ENCODE measurements at places on chromosomes 5 and 9.
A peak's percentile ranks its signal among the peaks of the same experiment; 100 is the strongest.

GRCh38 chr5:132228241-132229035 is 785 bp upstream of the P4HA2 start:
- no peak for DNase-seq

- no peak for DNase-seq
Observed at GRCh38 chr9:123525424-123525823, 169.4 kb downstream of the CRB2 start.

DNA sequence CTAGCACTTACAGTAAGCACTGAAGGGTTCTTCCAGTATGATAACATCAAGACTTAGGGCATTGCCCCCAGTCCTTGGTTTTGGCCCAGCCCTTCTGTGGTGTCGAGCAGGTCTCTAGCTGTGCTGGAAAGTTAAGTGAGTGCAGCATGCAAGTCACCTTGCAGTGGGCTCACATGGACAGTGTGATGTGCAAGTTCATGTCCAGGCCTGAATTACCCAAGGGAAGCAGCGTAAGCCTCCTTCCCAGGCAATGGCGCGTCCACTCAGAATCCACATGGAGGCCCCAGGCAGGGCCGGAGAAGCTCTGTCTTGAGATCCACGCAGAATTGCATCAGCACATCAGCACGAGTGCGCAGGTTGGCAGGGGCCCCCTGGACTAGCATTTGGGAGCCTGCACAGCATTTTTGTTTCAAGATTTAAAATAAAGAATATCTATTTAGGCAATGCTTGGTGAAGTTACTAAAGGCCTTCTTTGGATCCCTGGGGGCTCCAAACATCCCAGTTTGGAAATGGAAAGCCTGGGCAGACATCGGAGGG is 108.4 kb upstream of the ALDH1B1 start:
- no peak for DNase-seq

DNA sequence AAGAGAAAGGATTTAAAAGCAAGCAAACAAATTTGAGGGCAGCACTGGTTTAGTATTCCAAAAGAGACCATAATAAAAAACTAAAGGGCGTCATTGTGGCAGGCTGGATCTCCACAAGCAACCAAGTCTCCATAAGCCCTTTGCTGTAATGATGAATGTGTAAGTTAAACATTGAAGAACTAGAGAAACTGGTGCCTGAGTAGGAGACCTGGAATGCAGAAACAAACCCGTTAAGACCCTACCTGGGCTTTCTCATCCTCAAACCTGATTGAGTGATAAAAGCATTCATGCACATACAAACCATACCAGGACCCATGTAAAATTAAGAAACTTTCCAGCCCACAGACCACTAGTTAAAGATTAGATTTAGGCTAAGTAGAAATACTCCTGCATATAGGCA is 1.9 kb upstream of the SCGB3A2 start:
- no peak for DNase-seq

DNA sequence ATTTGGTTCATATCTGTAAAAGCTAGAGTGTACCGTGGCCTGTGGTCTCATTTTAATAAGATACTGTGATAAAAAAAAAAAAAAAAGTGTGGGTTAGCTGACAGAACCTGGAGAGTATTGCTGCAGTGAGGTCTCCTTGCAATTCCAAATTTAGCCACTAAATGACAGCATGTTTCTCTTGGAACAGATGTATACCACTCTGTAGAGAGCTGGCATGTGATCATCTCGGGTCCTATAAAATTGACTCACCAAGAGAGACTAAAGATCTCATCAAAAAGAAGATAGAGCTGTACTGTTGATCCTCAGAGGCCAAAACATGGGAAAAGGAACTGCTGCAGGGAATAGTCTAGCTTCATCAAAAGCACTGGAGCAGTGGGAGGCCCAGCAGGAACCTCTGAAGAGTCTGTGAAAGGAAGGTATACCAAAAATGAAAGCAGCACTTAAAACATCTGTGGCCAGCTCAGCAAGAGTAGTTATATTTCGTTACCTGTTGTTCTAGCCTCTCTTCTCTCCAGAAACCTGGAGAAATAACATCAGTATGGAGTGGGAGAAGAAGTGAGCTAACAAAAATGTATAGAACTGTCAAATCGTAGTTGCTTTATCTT is 826.8 kb downstream of the EFNA5 start:
- DNase-seq = no peak

- no peak for DNase-seq
Observed at GRCh38 chr5:53416144-53416738, 64.2 kb upstream of the FST start.

DNA sequence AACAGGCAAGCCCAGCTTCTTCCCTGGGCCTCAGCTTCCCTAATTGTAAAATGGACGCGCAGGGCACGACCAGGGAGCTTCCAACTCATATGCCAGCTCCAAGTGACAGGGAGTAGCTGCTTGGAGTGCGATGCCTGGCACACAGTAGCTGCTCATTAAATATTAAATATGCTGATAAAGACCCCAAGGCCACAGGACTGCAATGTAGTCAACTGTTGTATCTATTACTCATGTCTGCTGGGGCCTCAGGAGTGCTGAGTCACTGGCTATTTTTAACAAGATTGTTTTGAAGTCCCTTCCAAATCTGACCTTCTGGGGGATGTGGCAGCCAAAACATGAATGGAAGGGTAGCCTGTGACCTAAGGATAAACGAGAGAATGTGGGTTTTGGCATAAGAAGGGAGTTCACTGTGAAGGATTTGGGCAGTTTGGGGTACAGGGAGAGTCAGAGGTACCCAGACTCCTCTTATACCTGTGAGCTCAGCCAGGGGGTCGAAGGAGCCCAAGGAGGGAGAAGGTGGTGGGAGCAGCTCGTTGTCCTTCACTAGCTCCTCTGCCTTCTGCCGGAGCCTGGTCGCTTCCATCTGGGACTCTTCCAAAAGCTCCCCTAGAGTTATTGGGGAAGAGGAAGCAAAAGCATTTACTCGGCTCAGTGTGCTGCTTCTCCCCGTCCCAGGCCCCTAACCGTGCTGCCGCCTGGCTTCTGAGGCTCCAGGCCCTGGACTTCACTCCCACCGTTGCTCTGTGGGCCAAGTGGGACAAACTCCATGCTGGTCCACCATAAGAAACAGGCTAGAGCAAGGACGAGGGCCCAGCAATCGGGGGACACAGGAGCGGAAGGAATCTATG is 17.5 kb downstream of the TNIP1 start:
- no peak for DNase-seq

- no peak for DNase-seq
Observed at GRCh38 chr5:135826994-135827671, 7.3 kb upstream of the SLC25A48 start.

DNA sequence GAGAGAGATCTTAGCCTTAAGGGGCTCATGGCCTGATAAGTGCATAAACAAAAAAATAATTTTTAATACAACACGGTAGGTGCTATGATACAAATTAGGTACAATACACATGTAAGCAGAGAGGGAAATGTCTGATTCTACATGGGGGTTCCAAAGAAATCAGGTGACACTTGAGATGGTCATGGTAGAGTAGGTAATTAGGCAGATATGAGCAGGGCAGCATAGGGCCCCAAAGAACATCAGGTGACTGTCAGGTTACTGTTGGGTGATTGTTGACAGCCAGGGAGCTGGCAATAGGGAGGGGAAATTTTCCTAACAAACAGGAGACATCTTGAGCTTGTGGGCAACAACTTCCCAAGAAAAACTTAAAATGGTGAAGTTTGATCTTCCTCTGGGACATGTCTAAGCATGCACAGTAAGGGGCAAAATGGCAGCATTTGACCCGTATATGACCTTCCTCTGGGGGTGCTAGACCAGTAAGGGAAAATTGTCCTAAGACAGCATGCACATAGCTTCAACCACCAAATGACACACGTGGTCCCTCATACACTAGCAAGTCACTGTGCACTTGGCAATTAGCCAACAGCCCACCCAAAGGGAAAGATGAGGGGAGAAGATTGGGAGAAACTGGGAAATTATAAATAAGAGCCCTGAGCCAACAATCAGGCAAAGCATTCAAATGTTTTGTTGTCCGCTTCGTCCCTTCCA is 37.3 kb upstream of the TENT4A start:
- no peak for DNase-seq

DNA sequence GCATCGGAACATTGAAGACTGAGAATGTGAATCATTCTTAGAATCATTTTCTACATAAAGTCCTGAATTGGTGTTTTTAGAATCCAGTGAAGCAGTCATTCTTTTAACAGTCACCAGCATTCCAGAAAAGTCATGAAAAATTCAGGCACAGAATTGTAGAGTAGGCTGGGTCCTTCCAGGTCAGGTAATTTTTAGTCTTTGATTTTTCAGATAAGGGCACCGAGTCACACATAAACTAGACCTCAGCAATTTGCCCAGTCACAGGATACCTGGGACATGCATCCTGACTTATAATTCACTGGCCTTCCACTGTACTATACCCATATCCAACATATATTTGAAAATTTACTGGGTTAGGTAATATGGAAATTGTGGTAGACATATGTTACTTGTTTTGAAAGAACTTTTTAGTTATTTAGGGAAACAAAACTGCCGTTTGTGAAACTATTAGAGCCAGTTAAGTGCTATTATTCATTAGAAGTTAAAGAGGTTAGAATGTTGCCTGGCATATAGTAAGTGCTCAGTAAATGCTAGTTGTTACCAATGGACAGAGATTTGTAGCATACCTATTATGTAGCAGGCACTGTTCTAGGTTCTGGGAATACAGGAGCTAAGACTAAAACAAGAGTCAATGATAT is 10.9 kb downstream of the MAN2A1 start:
- no peak for DNase-seq

DNA sequence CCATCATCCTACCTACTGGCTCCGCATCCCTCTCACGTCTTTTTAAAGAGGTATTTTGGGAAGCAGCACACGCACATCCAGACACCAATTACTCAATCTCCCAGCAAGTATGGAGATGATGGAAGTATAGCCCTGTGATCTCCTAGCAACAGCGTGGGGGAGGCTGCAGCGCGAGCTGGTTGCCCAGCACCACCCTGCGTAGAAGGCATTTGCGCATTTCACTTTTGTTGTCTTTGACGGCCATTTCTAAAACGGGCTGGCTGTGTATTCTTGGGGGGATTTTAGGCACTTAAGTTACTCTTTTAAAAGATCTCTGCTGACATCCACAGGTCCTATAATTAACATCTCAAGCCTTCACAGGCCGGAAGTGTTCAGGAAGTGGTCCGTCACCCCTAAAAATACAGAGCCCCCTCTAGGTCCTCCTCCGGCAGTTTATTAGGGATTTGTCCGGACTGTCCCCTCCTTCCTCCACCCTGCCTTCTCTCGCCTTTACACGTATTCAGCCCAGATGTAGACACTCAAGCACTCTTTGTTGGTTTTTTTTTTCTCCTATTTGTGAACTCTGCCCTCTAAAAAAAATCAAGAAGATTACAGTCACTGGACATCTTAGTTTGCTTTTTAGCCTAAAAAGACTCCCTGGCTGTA is 371.4 kb downstream of the NTRK2 start:
- DNase-seq = no peak

GRCh38 chr5:57598097-57598496 is 115.5 kb upstream of the ACTBL2 start:
- DNase-seq = no peak

GRCh38 chr9:18441261-18441660 is 32.7 kb upstream of the ADAMTSL1 start:
- DNase-seq = no peak

- no peak for DNase-seq
Observed at GRCh38 chr5:180555168-180555921, 36.0 kb downstream of the SCGB3A1 start.

DNA sequence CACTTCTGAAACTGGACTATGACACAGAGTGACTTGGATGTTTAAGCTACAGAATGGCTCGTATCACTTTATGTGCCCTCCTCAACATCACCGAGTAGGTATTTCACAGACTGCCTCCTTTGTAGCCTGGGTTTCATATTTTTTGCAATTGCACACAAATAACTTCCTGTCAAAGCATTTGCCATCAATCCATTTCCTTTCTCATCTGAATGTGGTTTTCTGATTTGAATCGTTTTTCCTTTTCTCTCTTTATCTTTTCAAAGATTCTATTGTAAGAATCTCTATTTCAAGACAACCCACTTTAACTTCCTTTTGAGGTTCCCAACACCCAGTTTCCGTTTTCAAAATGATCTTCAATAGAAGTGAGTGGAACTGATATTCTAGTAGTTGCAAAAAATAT is 563.8 kb upstream of the ARRDC3 start:
- no peak for DNase-seq

DNA sequence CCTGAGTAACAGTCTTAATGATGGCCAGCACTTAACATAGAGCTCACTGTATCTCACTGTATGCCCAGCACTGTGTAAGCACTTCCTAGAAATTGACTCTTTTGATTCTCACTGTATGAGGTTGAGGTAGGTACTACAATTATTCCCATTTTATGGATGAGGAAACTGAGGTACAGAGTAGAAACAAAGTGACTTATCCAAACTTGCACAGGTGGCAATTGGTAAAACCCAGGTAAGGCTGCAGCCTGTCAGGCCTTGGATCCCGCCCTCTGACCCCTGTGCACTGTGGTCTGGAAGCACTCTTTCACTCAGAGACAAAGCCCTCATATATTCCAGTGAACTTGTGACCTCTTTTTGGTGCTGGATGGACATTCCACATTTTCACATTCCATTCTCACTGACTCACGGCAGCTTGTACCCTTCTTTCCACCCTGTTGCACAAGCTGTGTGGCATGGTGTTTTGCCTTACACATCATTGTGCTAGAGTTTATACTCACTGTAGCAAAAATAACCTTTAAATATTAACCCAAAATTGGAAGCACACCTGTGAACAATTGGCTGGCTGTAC is 21.7 kb downstream of the ANKRD55 start:
- DNase-seq = no peak

- no peak for DNase-seq
Observed at GRCh38 chr5:123208668-123209501, 119.8 kb downstream of the PRDM6 start.

DNA sequence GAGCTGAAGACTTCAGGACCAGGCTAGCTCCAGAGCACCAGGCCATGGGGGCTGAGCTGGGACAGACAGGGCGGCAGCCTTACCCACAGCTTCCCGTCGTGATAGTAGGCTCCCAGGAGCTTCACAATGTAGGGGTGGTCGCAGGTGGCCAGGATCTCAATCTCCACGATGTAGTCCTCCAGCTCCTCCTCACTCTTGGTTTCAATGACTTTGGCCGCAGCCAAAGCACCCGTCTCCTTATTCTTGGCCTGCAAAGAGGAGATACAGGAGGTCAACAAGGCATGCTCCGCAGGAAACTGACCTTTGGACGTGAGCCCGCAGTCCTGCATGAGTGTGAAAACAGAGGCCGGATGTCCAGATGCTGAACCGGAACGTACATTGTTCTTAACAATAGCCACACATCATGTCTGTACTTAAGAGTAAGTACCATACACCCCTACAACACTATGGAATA is 31.5 kb downstream of the STK10 start:
- no peak for DNase-seq

GRCh38 chr5:74360535-74361210 is 279.9 kb downstream of the ENC1 start:
- no peak for DNase-seq

- peak; percentile 54 for DNase-seq
Observed at GRCh38 chr5:93078082-93079038, 502.7 kb downstream of the NR2F1-AS1 start.
